ENCODE measurements at places on chromosomes 13 and 19.

GRCh38 chr13:19959831-19960652 lies 1.5 kb downstream of the ZMYM2 start:
- DNase-seq = peak; percentile 89

- peak; percentile 50 for DNase-seq
These were observed 78.4 kb downstream of the MIPEP start for GRCh38 chr13:23810685-23811240.

DNA sequence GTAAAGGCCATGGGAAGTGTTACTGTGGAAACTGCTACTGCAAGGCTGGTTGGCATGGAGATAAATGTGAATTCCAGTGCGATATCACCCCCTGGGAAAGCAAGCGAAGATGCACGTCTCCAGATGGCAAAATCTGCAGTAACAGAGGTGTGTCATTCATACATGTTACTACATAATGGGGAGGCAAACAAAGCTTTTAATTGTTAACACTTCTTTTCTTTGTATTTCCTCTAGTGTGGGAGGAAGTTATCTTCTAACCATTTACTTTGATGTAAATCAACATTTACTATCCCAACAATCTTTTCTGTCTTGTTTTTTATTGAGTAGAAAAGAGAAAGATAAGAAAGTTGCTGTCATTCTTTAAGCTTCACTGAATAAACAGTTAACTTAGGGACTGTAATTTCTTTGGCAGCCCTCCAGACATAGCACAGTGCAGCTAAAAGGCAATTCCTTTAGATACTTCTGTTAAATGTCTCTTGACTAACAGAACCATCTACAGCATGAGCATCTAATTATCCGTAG lies 126.9 kb downstream of the ITGBL1 start:
- DNase-seq = no peak

DNA sequence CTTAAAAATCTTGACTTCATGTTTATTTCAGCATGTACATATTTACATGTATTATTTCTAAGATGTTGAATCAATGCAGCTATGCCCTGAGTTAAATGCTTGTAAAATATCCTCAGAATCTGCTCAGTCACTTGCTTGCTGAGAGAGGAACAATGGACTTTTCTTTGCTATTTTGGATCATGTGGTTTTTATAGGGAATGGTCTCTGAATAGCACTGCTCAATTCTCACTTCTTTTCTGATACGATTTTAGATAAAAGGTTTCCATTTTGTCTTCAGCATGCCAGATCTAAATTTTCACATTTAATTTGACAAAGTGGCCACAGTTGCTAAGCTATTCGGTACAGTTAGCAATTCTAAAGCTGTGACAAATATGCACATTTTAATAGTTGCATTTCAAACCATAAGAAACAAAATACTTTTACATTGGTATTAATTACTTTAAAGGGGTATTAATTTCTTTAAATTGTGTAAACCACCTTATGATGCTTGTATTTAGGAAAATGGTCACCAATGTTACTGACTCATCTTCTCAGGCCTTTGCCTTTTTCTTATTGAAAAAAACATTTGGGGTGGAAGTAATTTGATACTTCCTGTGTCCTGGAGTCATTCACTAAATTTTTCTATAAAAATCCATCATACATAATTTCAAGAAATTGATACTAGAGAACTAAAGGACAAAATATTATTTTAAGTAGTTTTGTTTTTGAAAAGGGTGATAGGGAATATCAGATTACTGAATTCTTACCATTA lies 113.5 kb downstream of the MYO16 start:
- DNase-seq = no peak

- no peak for DNase-seq
These were observed 568 bp upstream of the ZNF230 start for GRCh38 chr19:44002212-44002565.

GRCh38 chr13:43864921-43865320 lies 14.6 kb downstream of the CCDC122 start:
- no peak for DNase-seq

DNA sequence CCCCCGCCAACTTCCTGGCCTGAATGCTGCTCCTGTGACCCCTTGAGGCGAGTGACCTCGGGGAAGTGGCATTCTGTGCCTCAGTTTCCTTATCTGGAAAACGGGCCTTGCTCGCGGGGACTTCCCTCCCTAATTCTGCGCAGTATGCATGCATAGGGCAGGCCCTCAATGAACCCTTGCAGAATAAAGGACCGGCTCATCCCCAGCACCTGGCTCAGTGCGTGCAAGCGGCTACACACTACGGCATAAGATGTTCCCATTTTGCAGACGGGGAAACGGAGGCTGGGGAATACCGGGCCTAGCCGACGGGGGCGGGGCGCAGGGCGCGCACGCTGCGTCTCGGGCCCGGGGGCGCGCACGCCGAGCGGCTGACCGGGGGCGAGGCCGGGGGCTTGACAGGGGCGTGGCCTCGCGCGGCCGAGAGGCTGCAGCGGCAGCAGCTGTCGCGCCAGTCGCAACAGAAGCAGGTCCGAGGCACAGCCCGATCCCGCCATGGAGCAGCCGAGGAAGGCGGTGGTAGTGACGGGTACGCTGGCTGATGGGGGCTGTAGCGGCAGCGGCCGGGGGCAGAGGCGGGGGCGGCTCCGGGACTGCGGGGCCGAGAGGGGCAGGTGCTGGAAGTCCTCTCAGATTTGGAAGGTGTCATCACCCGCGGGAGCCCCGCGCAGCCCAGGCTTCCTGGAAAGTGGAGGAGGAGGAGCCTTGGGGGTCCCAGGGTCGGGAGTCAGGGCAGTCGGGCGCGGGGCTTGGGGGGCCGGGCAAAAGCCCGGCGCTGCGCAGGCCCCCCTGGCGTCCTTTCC lies at the start of gene PGPEP1:
PGPEP1 (plus strand) TSS at position 409 of the 800 bp plus-strand sequence; CDS start at position 493, 84 bp downstream.
- DNase-seq = peak; percentile 70

DNA sequence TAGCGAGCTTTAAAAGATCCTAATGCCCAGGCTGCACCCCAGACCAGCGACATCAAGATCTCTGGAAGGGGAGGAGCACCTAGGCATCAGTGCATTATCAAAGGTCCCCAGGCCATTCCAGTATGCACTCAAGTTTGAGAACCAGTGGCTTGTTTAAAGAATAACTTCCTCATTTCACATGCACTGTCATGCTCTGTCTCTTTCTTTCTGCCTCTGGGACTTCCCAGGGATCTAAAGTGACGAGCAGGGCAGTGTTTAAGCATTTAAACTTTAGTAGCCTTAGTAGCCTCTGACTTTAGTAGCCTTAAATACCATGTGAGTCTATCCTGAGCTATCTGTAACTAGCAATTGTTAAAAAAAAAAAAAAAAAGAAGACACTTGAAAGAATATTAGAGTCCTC lies 8.9 kb upstream of the FARP1 start:
- DNase-seq = no peak
